Activated naive CD8-positive, alpha-beta T cell treated with anti-CD3 and anti-CD28 coated beads, Interleukin-2, amount 50 U/mL, for 24 hours (primary cell): ENCODE measurements at places on chromosomes 16 and 17.

DNA sequence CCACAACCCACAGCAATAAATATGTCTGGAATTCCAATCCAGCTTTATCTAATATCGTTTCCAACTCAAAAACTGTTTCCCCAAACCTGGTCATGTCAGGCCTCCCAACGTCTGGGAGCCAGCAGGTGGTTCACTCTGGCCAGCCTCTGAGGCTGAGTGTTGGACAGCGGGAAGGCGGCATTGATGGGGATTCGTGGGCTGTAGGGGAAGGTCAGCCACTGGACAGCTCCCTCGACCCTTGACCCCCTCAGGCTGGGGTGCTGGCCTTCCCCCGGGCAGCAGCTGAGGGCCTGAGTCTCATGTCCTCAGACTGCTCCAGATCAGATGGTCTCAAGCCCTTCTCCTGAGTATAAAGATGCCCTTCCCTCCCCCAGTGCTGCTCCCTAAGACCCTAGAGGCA lies 50.2 kb downstream of the SDK2 start:
- no peak for DNase-seq

DNA sequence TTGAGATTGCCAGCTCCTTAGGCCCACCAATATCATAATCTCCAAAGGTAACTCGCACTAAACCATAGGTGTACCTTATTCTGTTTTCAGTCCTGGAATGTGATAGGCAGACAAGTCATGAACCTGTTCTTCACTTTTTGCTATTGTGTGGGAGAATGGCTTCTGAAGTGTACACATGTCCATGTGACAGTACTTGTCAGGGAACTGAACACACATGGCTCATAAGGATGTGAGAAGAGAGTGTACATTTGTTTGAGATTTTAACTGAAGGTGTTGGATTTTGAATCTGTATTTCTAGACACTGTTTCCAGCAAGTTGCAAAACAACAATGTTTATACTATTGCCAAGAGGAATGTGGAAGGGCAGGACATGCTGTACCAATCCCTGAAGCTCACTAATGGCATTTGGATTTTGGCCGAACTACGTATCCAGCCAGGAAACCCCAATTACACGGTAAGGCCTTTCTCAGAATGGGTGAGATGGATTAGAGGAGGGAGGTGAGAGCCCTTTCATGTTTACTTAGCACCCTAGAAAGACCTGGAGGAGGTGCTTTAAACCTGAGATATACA lies 14.5 kb upstream of the RASL10B start:
- DNase-seq: no peak

- peak; percentile 46 for DNase-seq
These were observed 10.2 kb upstream of the EIF1 start for GRCh38 chr17:41678411-41678906.

GRCh38 chr17:3032258-3033247 lies 30.9 kb downstream of the OR1D5 start:
- DNase-seq: no peak

DNA sequence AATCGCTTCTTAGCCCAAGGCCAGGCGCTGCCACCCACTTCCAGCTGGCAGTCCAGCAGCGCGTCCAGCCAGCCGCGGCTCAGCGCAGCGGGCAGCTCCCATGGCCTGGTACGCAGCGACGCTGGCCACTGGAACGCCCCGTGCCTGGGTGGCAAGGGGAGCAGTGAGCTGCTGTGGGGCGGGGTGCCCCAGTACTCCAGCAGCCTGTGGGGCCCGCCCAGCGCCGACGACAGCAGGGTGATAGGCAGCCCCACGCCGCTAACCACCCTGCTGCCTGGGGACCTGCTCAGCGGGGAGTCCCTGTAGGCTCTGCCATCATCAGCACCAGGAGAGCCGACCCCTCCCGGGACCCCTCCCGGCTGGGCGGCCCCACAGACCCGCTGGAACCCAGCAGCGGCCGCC lies 24.0 kb downstream of the TMC6 start:
- DNase-seq: no peak

- no peak for DNase-seq
These were observed 1.5 kb downstream of the ABCC1 start for GRCh38 chr16:15950869-15951268.

- no peak for DNase-seq
These were observed 15.9 kb upstream of the USP10 start for GRCh38 chr16:84683691-84684591.

DNA sequence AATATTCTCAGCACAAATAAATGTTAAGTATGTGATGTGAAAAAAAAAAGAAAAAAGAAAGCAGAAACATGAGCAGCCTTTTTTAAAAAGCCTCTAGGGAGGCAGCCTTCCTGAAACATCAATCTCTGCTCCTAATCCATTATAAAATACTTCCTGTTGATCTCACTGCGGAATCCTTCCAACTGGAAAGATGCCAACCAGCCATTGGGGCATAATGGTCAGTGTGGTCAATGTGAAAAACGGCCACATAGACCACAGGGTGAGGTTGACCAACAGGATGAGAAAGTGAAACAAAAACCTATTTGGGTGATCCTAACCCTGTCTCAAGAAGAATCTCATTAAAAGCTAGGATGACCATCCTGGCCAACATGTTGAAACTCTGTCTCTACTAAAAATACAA lies 26.1 kb upstream of the ABCA8 start:
- DNase-seq: no peak

GRCh38 chr16:8934601-8935000 lies 29.1 kb downstream of the USP7 start:
- DNase-seq: no peak

- DNase-seq: no peak
These were observed 45.9 kb downstream of the C16orf95 start for GRCh38 chr16:87271256-87271655.

DNA sequence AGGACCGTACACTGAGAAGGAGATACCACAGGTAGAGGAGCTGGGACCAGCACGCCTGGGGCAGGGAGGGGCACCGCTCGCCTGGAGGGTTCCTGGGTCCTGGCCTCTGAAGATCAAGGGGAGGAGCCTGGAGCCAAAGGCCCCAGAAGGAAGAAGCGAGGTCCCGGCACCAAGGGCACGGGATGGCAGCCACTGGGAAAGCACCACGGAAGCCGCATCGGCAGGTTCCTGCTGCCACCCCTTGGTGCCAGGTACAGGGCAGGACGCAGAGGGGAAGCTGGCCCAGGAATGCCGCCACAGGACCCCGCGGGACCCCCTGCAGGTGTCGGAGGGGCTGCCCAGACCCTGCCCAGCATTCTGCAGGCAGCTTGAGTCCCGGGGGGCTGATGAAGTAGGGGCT lies 42.5 kb upstream of the CBFA2T3 start:
- DNase-seq: no peak

DNA sequence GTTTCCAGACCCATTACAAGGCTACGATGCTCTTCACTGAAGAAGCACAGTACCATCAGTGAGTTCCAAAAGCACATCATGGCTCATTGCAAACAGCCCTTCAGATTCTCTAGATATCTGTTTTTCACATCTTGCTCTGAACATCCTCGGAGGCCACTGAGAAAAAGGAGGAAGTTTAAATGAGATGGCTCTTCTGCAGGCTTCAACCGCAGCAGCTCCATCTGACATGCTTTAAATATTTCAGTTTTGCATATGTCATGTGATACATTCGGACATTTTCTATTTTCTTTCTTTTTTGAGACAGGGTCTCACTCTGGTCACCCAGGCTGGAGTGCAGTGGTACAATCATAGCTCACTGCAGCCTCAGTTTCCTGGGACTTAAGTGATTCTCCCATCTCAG lies 396.8 kb downstream of the NPIPA8 start:
- DNase-seq: no peak

- peak; percentile 29 for DNase-seq
These were observed 74.6 kb downstream of the CMC2 start for GRCh38 chr16:80931801-80932707.

GRCh38 chr17:77253611-77254051 lies 112.9 kb downstream of the SEC14L1 start:
- DNase-seq: no peak

DNA sequence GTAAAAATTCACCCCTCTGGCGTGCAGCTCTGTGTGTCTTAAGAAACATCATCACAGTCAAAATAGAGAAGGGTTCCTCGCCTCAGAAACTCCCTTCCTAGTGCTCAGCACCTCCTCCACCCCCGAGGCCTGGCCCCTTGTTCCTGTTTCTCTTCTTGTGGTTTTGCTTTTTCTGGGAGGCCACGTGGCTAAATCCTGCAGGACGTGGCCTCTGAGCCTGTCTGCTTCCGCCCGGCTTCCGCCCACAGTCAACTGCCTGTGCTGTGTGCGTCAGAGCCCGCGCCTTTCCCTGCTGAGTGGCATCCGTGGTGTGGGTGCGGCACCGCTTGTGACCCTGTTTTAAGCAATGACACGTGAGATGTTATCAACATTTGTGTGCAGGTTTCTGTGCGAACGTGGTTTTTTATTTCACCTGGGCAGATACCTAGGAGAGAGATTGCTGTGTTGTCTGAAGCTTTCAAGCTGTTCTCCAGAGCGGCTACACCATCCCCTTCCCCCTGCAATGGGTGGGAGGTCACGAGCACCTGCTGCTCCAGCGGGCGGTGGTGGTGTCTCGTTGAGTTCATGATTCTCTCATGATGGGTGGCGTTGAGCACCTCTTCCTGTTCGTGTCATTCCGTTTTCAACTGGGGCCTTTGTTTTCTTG lies 21.7 kb downstream of the ACSF3 start:
- DNase-seq: peak; percentile 77

DNA sequence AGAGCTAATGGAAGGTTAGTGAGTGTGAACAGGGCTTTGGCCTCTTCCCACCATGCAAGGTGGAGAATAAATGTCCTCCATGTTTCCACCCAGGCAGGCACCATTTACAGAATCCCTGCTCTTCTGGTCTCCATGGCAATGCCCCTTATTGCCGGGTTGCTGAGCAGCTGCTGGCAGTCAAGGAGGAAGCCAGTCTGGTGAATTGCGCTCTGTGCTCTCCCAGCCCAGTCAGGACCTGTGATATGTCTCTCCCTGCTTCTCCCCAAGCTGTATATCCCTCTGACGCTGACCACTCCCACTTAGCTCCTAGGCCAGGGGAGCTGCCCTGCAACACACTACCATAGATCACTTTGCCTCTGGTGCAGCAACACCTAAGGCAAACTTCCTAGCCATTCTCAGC lies 402.1 kb upstream of the ERCC4 start:
- no peak for DNase-seq

GRCh38 chr17:63483655-63484575 lies 7.1 kb downstream of the ACE start:
- DNase-seq: no peak

GRCh38 chr16:88702371-88703210 lies 3.6 kb downstream of the RNF166 start:
- DNase-seq: peak; percentile 33
